ENCODE measurements at places on chromosomes 7 and 10.

DNA sequence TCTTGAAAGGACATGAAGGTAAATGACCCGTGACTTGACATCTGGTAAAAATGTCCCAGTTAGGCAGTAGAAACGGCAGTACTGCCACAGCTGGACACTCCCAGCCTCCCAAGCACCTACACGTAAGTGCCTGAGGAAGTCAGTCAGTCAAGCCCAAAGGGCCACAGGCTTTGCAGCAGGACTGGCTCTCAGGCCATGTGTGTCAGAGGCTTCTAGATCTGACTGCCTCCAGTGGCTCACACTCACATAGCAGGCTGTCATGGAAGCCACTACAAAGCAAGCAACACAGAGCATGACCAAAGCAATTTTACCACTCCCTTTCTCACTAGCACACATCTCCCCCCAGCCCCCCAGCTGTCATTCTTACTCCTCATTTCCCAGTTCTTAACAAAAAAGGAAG is 17.8 kb upstream of the CCNJ start:
- no peak for DNase-seq

DNA sequence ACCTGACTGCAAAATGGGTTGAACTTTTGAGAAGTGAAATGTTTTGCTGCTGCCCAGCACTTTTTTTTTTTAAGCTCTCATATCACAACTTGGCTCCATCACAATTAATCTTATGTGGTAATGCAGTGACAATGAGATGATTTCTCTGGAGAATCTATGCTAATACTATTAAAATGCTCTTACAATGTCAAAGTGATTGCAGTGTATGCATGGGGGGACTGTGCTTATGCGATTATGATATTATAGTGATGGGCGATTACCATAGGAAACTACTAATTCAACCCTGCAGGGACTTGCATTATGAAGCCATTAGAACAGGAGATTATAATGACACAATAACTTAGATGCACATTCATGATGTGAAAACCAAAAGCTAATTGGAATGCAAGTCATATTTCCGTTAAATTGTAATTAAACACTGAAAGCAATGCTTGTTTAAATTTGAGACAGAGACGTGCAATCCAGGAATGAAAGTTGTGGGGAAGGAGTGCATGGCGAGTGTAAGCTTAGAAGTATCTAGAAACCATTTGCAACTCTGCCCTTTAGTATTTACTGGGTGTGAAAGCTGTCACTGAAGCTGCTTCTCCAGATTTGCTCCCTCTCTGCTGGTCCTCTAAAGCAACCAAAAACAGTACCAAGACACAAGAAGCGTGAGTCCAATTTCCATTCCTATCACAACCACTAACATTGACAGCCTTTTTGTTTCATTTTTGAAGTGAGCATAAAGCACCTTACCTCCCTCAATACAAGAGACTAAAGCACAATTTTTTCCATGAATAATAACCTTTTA is 21.6 kb downstream of the PTER start:
- no peak for DNase-seq

GRCh38 chr7:70738151-70738885 is 393.6 kb upstream of the GALNT17 start:
- no peak for DNase-seq

GRCh38 chr10:10294881-10295529 is 722.7 kb upstream of the CELF2 start:
- DNase-seq = no peak

DNA sequence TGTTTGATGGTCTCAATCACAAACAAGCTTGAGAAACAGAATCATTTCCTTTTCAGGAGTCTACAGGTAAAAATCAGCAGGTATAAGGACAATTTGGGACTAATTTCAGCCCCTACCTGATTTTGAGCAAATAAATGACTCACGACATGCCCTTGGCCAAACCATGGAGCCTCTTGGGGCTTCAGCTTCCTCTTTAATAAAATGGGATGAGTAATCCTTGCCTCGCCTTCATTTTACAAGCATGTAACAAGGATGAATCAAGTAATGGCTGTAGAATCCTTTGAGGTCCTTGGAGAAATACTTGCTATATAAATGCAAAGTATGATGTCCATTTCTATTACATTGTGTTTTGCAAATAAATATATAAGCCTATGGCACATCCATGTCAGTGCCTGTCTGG is 212.8 kb upstream of the PODXL start:
- DNase-seq = no peak

- DNase-seq = no peak
These were observed 241.6 kb upstream of the GALNT17 start for GRCh38 chr7:70890147-70890969.

- no peak for DNase-seq
These were observed 227.7 kb downstream of the SKIDA1 start for GRCh38 chr10:21297603-21298383.

Measured in activated effector memory CD4-positive, alpha-beta T cell treated with anti-CD3 and anti-CD28 coated beads, Interleukin-2, amount 50 U/mL, for 16 hours (primary cell).